ENCODE measurements at places on chromosomes 4 and X.

- DNase-seq = peak; percentile 52
These were observed 7.4 kb downstream of the DMP1 start for GRCh38 chr4:87657525-87657924.

DNA sequence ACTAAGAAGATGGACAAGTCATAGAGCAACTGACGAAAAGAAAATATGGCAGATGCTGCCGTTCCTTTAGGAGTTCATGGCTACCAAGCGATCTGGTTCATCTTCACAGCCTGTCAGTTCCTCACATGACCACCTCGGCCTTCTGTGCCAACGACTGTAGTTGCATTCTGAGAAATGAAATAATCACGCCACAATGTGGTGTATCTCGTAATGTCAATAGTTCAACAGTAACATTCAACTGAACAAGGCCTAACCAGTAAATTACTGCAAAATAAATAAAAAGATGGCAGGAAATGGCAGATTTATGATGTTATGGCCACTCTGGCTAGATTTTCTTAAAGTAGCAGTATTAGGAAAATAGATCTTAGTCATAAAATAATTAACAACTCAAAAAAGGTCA, 4.4 kb downstream of the GPRIN3 start:
- DNase-seq = no peak

- DNase-seq = no peak
These were observed 25.3 kb upstream of the EPGN start for GRCh38 chr4:74282926-74283325.

DNA sequence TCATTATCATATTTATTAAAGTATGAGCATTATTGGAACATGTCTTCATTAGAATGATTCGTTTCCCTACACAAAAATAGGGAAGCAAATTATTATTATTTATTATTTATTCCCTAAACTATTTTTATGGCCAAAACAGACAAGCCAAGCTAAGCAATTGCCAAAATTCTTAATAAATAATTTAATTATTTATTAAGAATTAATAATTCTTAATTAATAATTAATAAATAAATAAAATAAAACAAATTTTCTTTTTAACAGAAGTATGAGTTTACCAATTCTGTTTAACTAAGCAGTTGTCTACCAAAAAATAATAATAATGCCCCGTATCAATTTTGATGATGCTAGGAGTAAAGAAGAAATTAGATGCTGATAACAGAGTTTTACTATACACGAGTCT, 1080.8 kb upstream of the AGA start:
- DNase-seq = no peak

- DNase-seq = no peak
These were observed 8.8 kb upstream of the NKX1-1 start for GRCh38 chr4:1414831-1415680.

Data from A549 (cell line).